ENCODE measurements at places on chromosomes 1 and 21.

DNA sequence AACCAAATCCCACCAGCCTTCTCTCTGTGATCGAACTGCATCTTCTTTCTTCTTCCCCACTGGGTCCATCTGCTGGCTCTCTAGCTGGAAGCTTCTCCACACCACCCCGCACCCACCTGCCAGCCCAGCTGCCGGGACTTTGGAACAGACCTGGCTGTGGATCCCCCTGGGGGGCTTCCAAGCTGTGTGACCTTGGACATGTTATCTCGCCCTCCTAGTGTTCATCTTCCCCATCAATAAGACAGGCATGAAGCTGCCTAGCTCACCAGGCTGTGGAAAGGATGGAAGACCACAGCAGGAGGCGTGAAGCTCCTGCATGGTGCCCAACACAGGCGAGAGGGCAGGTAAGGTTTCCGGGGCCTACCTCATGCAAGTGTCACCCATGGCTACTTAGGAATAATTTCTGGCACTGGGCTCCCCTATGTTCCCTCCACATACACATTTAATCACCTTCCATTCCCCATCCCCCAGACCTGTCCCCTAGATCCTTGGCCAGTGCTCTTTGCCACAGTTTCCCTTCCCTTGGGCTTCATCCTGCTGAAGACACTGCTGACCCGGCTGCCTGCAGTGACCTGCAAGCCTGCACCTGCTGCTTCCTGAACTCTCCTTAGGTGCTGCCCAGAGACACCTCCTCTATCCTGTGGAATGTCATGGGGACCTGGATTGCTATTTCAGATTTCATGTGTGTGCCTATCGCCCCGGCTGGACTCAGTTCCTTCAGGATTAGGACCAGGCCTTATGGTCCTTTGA is 13.2 kb upstream of the C2CD2 start:
- DNase-seq, result no peak

GRCh38 chr1:159922511-159923202 is 2.6 kb downstream of the TAGLN2 start:
- peak; percentile 59 for DNase-seq

GRCh38 chr1:3932156-3932919 is 32.3 kb upstream of the C1orf174 start:
- no peak for DNase-seq

DNA sequence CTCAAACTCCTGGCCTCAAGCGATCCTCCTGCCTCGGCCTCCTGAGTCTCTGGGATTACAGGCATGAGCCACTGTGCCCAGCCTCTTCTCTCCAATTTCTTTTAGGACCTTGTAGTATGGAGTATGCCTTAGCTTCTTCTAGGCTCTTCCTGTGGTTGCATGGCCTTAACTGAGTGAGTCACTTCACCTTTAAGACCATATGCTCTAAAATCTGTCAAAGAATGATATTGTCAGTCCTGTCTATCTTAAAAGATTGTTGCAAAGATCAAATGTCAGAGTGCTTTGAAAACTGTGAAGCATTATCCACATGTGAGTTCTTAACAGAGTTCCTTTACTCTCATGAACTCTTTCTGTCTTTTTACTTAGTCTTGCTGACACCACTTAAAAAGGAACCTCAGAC is 37.2 kb downstream of the ATP2B4 start:
- DNase-seq, result no peak

- DNase-seq, result no peak
Measured at GRCh38 chr21:37139902-37140301, 66.8 kb downstream of the TTC3 start.

DNA sequence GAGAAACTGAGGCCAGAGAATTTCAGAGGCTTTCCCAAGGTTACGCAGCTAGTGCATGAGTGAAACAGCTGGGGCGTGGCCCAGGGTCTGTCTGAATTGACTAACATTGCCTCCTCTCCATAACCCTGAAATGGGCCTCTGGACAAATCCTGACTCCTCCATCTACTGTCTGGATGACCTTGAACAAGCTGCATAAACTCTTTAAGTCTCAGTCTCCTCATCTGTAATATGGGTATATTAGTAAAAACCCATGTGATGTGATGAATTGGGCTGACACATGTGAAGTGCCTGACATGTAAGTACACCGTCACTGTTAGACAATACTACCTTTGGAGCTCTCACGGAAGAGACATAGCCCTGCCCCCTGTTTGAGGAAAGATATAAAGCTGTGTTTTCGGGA is 12.3 kb upstream of the FGR start:
- no peak for DNase-seq

GRCh38 chr1:153567621-153568366 is 2.1 kb upstream of the S100A2 start:
- DNase-seq, result peak; percentile 44

- no peak for DNase-seq
Measured at GRCh38 chr1:219387211-219387610, 213.5 kb downstream of the LYPLAL1 start.

DNA sequence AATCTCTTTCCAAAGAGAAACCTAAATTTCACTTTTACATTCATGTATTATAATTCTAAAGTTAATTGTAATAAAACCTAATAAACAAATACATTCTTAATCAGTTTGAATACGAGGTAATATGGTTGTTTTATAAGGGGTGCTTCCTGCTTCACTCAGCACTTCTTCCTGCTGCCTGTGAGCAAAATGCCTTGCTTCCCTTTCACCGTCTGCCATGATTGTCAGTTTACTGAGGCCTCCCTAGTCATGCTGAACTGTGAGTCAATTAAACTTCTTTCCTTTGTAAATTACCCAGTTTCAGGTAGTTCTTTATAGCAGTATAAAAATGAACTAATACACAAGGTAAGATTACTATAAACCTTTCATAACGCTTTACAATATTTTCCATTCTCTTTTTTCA is 491.1 kb upstream of the LRRC7 start:
- no peak for DNase-seq

GRCh38 chr1:44571712-44572571 is 102.3 kb downstream of the TMEM53 start:
- DNase-seq, result peak; percentile 36

- no peak for DNase-seq
Measured at GRCh38 chr21:31267644-31268043, 76.4 kb downstream of the TIAM1 start.

GRCh38 chr1:233689017-233689747 is 75.3 kb downstream of the KCNK1 start:
- DNase-seq, result no peak

- peak; percentile 17 for DNase-seq
Measured at GRCh38 chr1:55141295-55141893, 73.8 kb downstream of the USP24 start.

DNA sequence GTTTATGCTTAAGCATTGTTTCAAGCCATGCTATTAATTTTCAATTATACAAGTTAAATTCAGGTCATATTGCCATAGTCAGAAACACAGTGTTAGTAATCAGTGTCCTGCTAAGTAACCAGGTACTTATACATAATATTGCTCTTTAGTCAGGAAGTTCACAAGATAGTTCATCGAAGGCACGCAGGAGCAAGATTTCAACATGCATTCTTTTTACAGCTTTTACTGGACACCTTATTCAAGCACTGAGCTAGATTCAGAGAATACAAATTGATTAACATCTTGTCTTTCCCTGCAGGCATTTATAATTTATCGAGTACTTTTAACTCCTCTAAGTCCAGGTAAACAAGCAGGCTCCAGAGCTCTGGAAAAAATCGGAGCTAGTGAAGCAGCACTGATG is 202.3 kb upstream of the BRINP3 start:
- no peak for DNase-seq

GRCh38 chr1:86640161-86640670 is 64.2 kb upstream of the SH3GLB1 start:
- DNase-seq, result no peak

DNA sequence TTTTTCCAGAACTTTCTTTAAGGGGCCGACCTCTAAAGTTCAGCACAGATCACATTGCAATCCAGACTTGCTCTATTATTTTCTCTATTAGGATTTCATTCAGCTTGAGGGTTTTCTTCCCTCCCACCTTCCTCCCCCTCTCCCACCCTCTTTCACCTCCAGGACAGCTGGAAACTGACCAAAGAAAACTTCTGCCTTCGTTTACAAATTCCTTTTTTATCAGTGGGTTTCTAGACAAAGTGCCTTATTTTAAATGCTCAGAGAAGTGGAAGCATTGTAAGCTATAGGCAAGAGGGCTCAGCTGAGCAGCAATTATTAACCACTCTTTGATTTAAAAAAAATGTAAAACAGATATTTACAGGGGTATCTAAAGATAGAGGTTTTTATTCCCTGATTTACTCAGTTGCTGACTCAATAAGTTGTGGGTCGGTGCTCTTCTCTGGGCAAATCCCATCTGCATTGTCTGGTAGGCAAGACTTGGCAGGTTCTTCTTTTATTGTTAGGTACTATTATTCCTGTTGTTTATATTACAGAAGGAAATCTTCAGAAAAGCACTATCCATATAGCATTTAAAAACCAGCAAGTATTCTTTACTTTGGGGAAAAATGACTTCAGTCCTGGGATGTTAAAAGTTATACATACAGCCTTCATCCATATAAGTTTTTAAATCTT is 277.0 kb upstream of the C1orf105 start:
- no peak for DNase-seq

DNA sequence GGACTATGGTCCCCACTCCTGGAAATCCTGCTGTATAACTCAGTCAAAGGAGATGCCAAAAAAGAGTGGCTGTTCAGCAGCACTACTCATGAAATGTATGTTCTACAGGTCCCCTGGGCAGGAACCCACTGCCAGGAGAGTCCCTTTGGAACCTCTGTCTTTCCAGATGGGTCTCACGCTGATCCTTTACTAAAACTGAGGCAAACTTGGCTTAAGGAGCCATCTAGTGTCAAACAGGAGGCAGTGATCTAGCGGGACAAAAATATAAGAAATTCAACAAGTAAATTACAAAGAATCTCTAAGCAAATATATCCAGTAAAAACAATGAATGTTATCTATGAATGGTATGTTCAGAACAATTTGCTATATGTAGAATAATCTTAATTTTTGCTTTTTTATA is 80.5 kb upstream of the PRMT6 start:
- DNase-seq, result no peak

- DNase-seq, result no peak
Measured at GRCh38 chr1:178405137-178405536, 91.6 kb downstream of the CLEC20A start.

- DNase-seq, result no peak
Measured at GRCh38 chr1:61426254-61426653, 298.7 kb downstream of the TM2D1 start.

GRCh38 chr1:21451981-21452411 is 12.1 kb downstream of the NBPF3 start:
- DNase-seq, result peak; percentile 44

GRCh38 chr1:22373252-22373651 is 78.4 kb upstream of the ZBTB40 start:
- DNase-seq, result no peak

- DNase-seq, result no peak
Measured at GRCh38 chr1:98417820-98418219, 243.7 kb upstream of the SNX7 start.

DNA sequence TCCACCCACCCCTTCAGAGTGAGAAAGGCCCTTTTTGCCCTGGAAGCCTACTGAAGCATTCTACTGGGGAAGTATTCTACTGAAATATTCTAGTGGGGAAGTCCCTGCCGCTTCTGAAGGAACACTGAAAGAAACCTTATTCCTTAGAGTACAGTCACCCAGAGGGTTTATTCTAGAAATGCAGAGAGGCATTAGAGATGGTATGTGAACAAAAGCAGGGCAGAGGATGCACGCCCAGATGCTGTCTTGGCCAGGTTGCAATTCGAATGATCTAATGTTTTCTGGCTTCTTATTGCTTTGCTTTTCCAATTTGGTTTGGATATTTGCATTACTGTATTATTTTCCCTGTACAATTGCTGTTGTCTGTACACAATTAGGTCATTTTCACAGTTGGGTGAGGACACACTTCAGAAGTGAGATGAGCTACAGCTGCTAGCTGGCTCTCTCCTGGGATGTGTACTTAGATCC is 37.1 kb downstream of the CCN1 start:
- DNase-seq, result no peak

GRCh38 chr21:41254090-41254700 is 62.4 kb upstream of the FAM3B start:
- no peak for DNase-seq

- DNase-seq, result no peak
Measured at GRCh38 chr1:204498981-204499380, 4.4 kb upstream of the PIK3C2B start.

GRCh38 chr1:115461526-115461925 is 123.5 kb upstream of the NGF start:
- DNase-seq, result no peak

- DNase-seq, result no peak
Measured at GRCh38 chr1:112388436-112388835, 7.6 kb upstream of the CTTNBP2NL start.

DNA sequence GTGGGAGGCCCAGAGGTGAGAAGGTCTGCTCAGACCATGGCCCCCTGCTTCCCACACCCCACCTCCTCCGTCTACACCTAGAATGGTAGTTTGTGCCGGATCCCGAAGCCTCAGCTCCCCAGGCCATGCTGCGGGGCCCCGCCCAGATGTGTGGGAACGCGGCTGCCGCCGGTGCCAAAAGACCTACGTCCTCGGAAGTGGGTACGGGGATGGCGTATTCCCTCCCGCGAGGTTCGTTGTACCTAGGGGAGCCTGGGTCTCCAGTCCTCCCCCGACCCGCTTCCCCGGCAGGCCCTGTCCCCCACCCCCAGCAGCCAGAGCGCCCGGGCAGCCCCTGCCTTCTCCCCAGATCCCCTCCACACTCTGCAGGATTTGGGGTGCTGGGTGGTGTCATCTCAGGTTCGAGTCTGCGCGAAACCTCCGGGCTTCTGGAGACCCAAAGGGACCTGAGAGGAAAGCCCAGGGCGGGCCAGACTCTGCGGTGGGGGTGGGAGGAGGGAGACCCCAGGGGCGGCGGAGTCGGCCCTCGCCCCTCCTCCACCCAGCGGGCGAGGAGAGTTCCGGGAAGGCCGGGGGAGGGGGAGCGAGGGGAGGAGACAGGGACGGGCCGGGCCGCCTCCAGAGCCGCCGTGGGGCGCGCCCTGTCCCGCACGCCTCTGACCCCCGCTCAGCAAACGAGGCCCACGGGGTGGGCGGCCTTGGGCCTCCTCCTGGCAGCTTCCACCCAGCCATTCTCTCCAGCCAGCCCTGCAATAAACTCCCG is 6.2 kb upstream of the PRDM16 start:
- DNase-seq, result no peak

DNA sequence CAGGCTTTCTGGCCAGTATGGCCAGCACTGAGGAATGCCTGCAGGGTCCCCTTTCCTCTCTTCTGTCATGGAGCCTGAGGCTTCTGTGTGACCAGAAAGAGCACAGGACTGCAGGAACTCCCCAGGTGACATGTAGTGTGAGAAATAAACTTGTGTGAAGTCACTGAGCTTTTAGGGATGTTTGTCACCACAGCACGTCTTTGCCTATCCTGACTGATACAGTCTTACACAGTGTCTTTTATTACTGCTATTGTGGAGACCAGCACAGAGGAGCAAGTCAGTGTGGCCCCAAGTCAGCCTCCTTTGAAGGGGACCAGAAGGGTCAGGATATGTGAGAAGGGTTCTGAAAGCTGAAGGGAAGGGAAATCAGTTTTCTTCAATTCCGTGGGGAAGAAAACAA is 102.5 kb downstream of the LAMC2 start:
- DNase-seq, result no peak
